ENCODE measurements at places on chromosomes 11 and 22.

- DNase-seq: no peak
Observed at GRCh38 chr22:37193629-37194191, 5.7 kb upstream of the C1QTNF6 start.

GRCh38 chr11:33804471-33804870, 30.2 kb upstream of the FBXO3 start:
- no peak for DNase-seq

GRCh38 chr11:125404157-125404810, 91.8 kb downstream of the FEZ1 start:
- DNase-seq: no peak

DNA sequence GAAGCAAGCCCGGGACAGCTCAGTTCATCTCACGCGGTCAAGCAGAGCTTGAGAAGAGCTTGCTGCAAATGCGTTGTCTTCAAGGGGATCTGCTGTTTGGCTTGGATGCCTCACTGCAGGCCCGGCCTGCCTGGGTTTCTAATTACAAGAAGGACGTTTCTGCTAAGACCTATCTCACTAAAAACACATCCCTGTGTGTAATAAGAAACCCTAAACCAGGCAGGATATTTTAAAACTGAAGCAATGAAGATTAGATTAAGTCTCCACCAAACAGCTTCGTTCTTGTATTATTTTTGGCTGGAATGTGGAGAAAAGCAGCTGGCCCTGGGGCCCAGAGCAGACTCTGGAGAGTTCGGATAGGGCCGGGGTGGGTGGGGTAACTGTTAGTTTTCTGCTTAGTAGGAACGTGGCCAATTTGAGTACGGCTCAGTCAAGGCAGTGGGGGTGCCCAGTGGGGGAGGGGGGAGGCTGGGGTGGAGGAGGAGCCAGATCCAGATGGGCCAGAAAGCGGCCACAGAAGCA, 6.0 kb downstream of the PKNOX2 start:
- DNase-seq: no peak

- DNase-seq: no peak
Observed at GRCh38 chr22:23984430-23984829, 4.5 kb downstream of the GSTT2 start.

GRCh38 chr11:62054484-62055121, 69.2 kb upstream of the INCENP start:
- DNase-seq: no peak

DNA sequence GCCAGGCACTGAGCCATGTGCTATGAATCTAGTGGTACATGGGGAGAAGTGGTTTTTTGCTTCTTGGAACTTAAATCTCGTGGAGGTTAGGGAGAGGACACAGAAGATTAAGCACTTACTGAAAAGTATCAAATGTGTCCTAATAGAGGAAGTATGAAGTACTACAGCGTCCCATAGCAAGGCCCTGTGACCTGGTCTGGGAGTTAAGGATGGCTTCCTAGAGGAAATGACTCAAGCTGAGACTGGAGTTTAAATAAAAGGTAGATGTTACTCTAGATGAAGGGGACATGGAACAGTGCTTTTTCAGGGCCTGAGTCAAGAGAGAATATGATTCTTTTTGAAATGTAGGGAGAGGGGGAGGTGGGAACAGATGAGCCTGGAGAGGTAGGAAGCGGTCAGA, 202.9 kb downstream of the GRIK4 start:
- DNase-seq: no peak

Data from NCI-H226 (cell line).